Stimulated activated CD8-positive, alpha-beta memory T cell treated with anti-CD3 and anti-CD28 coated beads, Interleukin-12 subunit alpha, Interleukin-12 subunit beta, amount 100 ng/mL, for 4 hours (primary cell): ENCODE measurements at places on chromosomes 1 and 21.

- DNase-seq = no peak
These were observed 196.5 kb downstream of the HIVEP3 start for GRCh38 chr1:41722184-41722583.

DNA sequence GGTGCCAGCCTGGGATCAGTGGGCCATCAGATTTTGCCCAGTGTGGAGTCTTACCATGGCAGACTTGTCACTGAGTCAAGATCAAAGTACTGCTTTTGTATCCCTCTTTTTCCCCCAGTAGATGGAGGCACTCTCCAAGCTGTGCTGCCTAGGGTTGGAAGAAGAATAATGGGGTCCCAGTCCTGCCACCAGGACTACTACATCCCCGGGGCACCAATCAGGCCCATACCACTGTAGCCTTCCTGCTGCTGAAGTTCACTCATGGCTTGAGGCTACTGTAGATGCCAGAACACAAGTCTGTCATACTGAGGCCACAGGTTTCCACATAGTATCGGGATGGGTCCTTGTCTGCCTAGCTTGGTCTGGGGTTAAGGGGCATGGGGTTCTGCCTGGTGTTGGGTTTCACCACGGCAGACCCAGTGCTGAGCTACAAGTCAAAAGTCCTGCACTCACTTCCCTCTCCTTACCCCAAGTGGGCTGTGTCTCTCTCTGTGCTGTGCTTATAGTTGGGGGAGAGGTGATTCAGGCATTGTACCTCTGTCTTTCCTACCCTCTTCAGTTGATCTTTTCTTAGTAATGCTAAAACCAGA is 53.4 kb downstream of the PKN2 start:
- DNase-seq = no peak

- no peak for DNase-seq
These were observed 213.9 kb downstream of the SEC16B start for GRCh38 chr1:177755851-177756560.

- no peak for DNase-seq
These were observed 134.0 kb upstream of the DPYD start for GRCh38 chr1:98054786-98055185.

GRCh38 chr1:166937329-166937728 is 38.0 kb downstream of the ILDR2 start:
- no peak for DNase-seq

GRCh38 chr1:25631750-25632485 is 15.3 kb downstream of the MAN1C1 start:
- no peak for DNase-seq

DNA sequence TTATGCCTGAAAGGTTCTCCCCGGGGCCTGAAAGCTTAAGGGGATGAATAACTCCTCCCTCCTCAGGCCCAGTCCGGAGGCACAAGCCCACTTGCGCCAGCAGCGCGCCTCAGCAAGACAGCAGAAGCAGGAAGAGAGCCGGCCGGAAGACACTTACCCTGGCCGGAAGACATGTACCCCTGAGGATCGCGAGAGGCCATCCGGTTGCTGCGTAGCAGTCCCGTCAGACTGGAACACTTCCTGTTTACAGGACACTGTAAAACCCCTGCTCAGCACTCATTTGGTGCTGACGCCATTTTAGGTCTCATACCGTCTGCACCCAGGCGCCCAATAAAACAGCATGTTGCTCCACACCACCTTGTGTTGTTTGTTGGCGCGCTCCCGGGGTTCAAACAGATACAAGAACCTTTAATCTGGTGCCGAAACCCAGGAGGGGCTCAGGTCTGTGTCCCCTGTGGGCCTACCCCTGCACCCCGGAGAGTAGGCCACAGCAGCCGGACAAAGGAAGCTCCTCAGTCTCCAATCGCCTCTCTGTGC is 30.3 kb downstream of the VN1R5 start:
- DNase-seq = no peak
